Activated CD4-positive, alpha-beta T cell treated with anti-CD3 and anti-CD28 coated beads, Interleukin-2, amount 50 U/mL, for 4 hours (primary cell): ENCODE measurements at places on chromosomes 13 and 19.

DNA sequence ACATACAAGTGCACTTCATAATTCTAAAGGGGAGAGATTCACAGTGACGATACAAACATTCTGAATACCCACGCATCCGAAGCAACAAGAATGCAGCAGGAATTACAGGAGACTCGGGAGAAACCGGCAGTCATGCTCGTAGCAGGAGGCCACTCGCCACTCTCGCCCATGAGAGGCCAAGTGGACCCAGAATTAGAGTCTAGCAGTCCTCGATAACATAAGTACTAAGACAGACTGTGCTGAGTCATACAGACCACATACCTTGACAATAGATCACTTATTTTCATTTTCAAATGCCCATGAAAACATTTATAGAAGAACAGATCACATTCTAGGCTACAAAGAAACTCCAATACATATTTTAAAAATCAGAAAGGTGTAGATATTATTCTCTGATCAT, 299.1 kb upstream of the TSHZ3 start:
- no peak for DNase-seq

DNA sequence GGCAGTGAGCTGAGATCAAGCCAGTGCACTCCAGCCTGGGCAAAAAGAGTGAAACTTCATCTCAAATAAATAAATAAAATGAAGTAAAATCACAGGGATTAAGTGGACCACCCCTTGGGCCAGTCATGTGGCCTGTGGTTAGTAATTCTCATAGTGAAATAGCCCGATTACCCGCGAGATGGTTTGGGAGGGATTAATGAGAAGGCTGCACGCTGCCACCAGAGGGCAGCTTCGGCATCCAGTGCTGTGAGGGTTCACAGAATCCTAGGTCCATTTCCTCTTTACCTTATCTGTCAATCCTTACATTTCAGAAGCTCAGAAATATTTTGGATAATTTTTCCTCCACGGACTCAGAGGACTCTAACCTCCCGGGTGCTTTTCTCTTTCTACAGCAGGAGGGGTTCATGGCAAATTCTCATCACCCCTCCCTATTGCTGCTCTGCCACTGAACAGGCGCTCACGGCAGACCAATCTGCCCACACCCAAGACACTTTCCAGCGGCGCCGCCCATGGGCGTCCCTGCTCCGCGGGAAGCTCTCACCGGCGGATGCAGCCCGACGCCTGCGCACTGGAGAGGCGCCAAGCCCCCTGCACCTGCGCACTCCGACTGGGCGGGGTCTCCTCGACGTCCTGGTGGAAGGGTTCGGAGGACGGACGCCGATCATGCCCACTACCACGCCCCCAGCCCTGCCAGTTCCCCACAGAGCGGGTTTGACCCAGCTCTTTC, 11.0 kb downstream of the ZNF835 start:
- no peak for DNase-seq

- no peak for DNase-seq
Measured at GRCh38 chr13:104592545-104593250, 1526.5 kb upstream of the SLC10A2 start.

- no peak for DNase-seq
Measured at GRCh38 chr19:53864308-53864836, 3.3 kb upstream of the MYADM start.

DNA sequence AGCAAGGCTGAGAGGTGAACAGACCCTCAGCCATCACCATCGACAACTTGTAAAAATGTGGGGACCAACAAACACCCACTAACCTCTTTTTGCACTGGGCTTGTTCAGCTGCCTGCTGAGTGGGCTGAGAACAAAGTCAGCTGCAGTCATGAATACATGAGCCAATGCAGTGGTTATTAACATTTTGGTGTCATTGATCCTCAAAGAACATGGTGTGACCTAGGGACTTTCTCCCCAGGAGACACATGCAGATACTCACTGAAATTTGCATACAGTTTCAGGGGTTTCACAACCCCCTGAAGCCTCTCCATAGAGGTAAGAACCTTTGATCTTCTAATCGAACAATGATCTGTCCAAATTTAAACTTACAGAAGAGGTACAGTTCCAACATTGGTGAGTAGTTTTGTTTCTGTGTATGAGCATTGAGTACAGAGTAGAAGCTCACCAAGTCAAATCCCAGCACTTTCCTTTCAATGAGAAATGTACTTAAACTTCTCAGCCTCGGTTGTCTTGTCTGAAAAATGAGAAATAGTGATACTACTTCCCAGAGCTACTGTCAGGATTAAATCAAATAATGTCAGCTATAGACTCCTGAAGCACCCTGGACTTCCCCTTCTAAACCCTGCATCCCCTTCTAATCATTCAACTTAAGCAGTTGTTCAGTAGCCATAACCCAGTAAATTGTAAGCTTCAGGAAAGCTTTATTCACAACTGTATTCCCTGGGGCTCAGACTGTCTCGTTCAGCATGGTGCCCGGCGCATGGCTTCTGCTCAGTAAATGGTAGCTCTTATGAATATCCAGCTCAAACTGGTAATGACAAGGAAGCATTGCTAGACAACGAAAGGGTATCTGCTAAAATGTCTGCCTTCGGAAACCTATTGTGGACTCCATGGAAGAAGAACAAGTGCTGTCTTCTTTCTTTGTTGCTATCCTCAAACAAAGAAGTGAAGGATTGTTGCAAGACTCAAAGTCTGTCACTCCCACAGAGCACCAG, 148.7 kb downstream of the FOXO1 start:
- DNase-seq = no peak

GRCh38 chr13:48998641-48999292, 23.1 kb downstream of the FNDC3A start:
- no peak for DNase-seq

DNA sequence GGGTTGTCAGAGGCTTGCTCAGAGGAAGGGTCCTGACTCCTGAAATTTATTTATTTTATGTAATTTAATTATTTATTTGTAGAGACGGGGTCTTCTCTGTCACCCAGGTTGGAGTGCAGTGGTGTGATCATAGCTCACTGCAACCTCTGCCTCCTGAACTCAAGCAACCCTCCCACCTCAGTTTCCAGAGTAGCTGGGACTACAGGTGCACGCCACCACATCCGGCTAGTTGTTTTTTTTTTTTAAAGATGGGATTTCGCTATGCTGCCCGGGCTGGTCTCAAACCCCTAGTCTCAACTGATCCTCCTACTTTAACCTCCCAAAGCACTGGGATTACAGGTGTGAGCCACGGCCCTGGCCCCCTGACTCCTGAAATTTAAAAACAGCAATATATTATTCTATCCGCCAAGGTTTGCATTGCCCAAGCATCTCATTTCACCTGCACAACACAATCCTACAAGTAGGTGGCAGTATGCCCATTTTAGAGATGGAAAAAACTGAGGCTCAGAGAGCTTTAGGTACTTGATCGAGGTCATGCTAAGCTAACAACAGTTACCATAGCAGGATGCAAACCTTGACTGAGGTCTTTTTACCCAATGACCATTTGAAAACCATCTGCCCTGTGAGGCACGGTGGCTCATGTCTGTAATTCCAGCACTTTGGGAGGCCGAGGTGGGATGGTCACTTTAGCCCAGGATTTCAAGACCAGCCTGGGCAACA, 18.1 kb downstream of the ARHGEF18 start:
- no peak for DNase-seq

GRCh38 chr13:30619731-30620130, 2.0 kb downstream of the USPL1 start:
- DNase-seq = no peak
